Common myeloid progenitor, CD34-positive (primary cell): ENCODE measurements at places on chromosomes 7 and 10.

DNA sequence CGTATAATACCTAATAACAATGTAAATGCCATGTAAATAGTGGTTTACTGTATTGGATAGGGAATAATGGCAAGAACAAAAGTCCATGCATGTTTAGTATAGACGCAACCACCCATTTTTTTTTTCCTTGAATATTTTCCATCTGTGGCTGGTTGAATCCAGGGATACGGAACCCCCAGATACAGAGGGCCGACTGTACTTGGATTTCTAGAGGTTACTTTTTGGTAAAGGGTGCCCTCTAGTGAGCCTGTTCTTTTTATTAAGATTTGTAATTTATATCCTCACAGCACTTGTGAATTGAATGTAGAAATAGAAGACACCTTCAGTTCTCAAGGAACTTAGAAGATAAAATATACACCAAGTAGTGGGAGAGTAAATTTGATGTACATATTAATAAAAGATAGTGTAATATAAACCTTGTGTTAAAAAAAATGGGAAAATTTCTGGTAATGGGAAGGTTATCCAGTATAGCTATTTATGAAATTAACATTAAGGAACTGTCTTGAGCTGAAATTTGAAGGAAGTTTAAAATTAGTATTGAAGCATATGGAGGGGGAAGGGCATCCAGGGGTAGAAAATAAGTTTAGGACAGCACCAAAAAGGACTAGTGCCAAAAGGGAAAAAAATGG lies 32.0 kb downstream of the EXOC6 start:
- peak; percentile 69 for DNase-seq

GRCh38 chr10:16193241-16193640 lies 243.6 kb upstream of the PTER start:
- no peak for DNase-seq

DNA sequence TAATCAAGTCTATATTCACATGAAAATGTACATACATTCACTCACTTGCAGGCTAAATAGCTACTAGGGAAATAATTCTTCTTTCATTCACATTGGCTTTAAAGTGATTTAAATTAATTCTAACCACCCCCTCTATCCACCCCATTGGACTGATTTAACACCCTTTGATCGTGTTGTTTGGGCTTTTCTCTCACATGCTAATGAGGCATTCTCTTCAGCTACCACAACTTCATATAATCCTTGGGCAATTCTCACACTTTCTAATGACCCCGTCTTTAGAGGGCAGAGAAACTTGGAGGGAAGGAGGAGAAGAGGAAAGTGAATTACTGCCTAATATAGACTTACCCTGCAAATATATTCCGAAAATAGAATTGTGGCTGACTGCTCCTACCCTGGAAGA lies 24.6 kb downstream of the GRM3 start:
- no peak for DNase-seq

- no peak for DNase-seq
Observed at GRCh38 chr7:20197837-20198236, 19.3 kb downstream of the MACC1 start.

- no peak for DNase-seq
Observed at GRCh38 chr7:149304006-149304405, 42.0 kb downstream of the ZNF783 start.

GRCh38 chr7:24971333-24972165 lies 8.4 kb downstream of the OSBPL3 start:
- no peak for DNase-seq

DNA sequence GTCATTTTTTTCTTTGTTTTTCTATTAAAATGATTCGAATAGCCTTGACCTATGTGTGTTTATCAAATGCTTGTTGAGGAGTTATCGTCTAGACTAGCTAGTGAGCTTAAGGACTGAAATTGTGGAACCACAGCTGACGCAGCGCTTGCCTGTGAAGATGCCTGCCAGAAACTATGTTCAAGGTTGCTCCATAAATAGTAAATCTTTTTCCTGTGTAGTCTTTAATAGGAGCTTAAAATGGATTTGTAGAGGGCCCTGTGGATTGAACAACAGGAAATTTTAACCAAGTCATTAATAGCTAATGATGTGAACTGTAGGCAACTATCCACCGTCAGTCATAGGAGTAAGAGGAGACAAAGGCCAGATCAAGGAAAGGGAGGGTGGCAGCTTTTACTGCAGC lies 145.1 kb downstream of the GNAI1 start:
- DNase-seq, result no peak

DNA sequence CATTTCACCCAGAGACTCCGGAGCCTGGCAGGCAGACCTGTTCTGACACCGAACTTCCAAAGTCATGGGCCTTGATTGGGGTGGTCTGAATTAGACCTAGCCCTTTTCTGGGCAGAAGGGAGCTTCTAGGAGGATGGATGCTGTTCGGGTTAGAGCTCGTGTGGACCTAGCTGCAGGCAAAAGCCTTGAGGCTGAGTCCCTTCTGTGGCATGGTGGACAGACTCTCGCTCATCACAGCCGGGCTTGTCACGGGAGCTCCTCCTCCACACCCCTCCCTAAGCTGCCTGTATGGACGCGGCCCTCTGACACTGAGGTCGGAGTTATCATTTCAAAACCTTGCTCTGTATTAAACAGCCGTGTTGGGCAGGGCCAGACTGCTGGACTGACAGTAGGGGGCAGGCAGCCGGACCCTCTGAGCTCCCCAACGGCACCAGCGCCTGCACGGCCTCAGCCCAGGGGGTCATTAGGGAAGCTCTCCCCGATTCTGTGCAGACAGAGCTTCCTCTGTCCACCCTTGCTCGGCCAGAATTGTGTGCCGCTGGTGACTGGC lies 2.2 kb downstream of the IRF5 start:
- no peak for DNase-seq

- DNase-seq, result no peak
Observed at GRCh38 chr10:119278126-119278709, 70.8 kb downstream of the GRK5 start.

DNA sequence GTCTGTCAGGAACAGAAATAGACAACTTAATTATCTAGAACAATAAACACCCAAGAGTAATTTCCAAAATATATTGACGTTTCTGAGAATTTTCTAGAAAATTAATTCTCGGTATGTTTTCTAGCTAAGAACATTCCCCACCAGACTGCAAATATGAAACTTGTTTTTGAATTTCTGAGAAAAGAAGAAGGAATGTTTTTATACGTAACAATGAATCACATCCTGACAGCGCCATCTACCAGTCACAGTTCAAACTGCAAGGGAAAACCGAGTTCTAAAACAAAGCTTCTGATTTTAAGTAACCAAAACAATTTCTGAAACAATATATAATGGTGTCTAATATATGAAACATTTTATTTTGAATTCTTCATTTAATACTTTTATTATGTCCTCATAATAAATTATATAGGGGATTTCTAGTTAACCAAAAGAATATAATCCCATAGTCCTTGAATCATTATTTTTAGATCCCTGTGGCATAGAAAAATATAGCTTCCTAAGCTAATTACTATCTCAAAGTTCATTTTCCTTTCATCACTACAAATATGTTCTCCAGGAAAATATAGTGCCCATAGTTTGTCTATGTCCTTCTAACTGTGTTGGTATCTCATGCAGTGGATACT lies 34.5 kb upstream of the MEOX2 start:
- peak; percentile 39 for DNase-seq

DNA sequence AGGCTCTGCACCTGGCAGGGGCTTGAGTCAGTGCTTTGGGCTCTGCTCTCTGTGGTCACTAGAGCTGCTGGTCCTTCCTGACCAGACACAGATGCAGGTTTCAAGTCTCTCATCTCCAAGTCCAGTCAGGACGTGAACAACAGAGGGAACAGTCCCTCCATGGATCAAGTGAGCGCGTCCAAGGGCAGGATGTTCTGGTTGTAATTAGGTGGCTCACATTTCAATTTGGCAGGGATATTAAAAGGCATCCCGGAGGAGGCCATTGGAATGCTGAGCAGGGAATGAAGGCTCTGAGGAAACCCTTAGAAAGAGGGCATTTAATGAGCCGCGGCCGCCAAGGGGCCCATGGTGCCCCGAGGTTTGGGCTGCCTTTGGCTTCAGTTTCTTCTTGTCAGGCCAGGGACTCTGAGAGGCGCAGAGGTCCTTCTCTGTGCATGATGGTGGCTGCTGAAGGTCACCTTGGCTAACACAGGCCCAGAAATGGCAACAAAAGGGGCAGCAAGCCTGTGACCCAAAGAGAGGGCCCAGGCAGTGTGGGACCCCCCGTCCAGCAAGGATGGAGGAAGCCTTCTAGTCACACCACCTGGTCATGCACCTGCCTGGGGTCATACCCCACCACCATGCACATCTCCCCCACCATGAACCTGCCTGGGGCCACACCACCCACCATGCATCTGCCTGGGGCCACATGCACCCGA lies 30.7 kb upstream of the INPP5A start:
- no peak for DNase-seq

GRCh38 chr7:133301444-133301843 lies 48.6 kb downstream of the EXOC4 start:
- DNase-seq, result no peak

DNA sequence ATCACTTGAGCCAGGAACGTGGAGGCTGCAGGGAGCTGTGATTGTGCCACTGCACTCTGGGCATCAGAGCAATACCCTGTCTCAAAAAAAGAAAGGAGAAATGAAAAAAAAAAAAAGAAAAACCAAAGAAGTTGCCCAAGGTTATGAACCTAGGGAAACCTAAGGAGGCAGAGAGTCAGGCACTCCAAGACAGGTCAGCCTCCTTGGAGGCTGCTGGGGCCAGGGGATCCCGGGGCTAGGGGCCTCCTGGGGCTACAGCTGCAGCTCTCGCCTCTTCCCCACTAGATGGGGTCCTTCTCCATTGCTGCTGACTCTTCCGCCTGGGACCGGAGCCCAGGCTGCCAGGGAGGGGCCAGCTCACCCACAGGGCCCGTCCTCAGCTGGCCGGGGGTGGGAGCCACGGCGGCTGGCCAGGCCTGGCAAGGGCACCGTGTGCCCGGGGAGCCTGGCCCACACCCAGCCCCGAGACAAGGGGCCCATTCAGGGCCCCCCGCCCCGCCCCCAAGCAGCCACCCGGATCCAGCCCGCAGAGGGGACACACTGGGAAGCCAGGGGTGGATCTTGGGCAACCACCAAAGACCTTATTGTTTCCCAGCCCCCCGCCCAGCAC lies 1.7 kb upstream of the SPACDR start:
- DNase-seq, result peak; percentile 78

DNA sequence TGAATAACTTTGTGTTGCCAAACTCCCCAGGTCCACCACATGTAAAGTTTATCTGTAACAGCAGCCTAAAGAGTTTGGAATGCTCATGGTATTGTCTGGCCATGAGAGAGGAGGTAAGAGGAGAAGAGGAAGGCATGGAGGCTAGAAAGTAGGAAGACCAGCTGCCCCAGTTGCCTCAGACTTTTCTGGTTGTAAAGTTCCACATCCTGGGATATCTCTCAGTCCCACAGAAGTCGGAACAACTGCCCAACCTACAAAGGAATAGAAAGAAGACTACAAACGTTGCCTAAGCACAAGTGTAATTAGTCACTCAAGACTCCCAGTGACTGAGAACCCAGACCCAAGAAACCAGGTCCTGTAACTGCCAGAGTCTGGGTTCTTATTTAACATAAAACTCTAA lies 47.3 kb downstream of the CREB3L2 start:
- DNase-seq, result no peak

DNA sequence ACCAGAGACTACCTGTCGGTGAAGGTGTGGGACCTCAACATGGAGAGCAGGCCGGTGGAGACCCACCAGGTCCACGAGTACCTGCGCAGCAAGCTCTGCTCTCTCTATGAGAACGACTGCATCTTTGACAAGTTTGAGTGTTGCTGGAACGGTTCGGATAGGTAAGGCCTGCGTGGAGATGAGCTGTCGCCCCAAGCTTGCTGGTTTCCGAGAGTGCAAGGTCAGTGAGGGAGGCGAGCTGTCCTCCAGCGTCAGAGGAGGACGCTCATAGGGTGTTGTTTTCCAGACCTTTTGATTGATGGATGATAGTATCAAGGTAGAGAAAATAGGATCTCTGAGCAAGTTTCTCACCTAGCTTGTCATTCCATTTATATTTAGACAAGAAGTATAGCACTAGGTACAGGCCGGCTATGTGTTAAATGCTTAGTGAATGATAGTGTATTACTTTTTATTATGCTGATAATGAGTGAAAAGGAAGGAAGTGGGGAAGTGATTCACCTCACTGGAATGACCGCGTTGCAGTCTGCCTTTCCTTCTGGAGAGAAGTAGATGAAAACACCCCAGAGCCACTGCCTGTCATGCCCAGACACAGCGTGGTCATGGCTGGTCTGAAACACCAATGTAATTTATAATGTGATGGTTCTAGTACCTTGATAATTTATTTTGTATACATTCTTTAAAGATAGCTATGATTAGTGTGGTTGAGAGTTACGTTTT lies 33.9 kb downstream of the BNIP3 start:
- no peak for DNase-seq

GRCh38 chr7:117024811-117025210 lies 71.5 kb downstream of the ST7 start:
- DNase-seq, result no peak

DNA sequence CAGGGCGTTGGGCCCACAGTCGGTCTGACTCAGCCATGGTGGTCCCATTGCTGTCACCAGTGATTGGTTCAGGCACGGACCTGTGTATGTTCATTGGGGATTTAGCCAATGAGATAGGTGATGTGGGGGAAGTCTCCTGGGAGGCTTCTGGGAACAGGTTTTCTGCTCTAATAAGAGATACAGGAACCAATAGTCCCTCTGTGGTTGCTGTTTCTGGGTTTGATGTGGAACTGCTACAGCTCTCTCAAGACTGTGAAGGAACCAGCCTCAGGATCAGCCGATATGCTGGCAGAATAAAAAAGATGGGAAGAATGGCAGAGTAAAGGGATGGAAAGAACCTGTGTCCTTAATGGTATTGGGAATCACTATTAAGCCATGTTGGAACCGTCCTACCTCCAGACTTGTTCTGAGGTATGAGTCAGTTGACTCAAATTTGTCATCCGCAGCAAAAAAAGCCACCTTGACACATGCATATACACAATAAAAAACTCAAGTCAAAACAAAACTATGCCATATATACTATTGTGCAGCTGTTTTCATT lies 70.6 kb downstream of the MCMBP start:
- no peak for DNase-seq

- no peak for DNase-seq
Observed at GRCh38 chr7:98877692-98878364, 504 bp upstream of the TRRAP start.

- DNase-seq, result no peak
Observed at GRCh38 chr7:69683002-69683401, 84.7 kb downstream of the AUTS2 start.
